ENCODE measurements at places on chromosomes 7 and 10. TPM values are rescaled to one million over a fixed set of nuclear protein-coding genes. Genes with fewer than 3 reads are reported as not detected.

ZNF804B gene
- not detected for total RNA-seq

DOCK1 gene
- 14.3 TPM for total RNA-seq

AKR1C8 gene
- total RNA-seq: not detected

CPXM2 gene
- total RNA-seq: 2.6 TPM

PRXL2A gene
- total RNA-seq: 110 TPM

DNA sequence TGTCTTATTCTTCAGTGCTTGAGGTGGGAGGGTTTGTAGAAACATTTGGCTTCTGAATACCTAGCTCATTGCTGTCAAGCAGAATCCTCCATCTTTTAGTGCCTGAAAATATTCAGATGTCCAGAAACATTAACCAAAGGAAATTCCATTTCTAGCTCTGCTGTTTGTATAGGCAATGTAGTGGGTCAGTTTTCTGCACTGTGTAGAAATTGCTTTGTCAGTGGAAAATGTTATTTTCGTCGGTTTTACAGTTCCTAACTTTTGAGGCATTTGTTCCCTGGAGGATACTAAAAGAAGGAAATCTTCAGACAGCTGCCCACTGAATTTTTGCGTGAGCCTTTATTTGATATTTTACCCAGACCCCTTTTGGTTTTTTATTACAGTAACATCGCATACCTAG is 143.4 kb downstream of the TPST1 start:
- no peak for DNase-seq

GRCh38 chr10:113045147-113046055 is 95.4 kb downstream of the TCF7L2 start:
- DNase-seq: no peak

DNA sequence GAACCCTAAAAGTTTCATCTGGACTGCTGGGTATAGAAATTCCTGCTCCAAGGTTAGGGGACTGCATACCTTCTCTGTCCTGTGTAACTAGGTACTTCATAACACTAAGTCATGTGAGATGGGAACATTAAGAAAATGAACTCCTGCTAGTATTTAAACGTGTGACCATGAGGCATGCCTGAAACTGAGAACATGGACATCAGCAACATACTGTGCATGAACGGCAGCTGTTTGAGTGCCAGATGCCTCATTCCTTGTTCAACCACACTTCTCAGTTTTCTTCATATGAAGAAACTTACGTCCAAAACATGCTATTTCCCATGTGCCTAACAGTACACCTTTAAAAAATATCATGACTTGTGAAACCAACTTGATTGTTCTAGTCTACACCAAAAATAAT is 88.5 kb downstream of the CREM start:
- DNase-seq: no peak

DNA sequence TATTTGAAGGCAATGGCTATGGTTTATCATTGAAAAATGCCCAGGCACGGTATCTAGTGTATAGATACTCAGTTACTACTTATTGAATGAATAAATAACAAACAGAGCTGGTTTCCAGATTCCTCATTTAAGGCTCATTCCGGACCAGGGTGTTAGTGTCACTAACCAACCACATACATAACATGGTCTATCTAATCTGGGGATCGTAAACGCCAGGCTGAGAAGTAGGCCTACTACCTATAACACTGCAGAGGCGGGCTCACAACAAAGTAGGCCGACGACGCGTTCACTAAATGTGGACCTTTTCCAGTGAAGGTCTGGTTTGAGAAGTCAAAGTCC is 423 bp downstream of the LSM5 start:
- DNase-seq: no peak

GRCh38 chr10:108812906-108813305 is 1110.4 kb downstream of the XPNPEP1 start:
- no peak for DNase-seq

- no peak for DNase-seq
Observed at GRCh38 chr7:38905056-38905759, 3.8 kb downstream of the VPS41 start.
